ENCODE measurements at places on chromosomes 3 and 15.

DNA sequence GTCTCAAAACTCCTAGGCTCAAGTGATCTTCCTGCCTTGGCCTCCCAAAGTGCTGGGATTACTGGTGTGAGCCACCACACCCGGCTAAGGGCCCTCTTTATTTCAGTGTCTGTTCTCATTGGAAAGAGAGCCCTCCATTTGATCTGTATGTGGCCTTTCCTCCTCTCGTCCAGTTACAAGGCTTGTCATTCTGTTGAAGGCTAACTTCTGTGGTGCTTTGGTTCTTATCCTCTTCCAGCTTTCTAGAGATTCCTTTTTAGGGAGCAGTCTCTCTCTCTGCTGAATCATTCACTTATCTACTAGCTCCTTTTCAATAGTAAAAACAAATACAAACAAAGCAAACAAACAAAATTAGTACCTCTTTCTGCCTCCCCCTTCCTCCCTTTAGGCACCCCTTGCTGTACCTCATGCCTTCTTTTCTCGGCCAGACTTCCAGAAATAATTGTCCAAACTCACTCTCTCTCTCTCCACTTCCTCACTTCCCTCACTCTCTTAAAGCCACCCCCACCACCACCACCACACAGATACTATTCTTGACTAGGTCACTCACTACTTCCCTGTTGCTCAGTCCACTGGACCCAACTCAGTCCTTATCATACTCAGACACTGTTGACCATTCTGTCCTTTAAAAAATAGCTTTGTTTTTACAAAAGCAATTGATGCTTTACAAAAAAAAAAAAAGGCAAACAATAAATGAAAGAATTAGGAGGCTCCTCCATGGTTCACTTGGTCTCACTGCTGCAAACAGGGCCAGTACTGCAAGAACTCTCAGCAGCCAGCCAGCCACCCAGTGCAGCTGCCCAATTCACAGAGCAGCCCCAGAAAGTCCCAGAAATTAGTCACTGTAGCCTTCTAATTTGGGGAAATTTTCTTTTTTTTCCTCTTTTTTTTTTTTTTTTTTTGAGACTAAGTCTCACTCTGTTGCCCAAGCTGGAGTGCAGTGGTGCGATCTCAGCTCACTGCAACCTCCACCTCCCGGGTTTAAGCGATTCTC lies 31.7 kb upstream of the RAB11A start:
- peak; percentile 48 for DNase-seq

DNA sequence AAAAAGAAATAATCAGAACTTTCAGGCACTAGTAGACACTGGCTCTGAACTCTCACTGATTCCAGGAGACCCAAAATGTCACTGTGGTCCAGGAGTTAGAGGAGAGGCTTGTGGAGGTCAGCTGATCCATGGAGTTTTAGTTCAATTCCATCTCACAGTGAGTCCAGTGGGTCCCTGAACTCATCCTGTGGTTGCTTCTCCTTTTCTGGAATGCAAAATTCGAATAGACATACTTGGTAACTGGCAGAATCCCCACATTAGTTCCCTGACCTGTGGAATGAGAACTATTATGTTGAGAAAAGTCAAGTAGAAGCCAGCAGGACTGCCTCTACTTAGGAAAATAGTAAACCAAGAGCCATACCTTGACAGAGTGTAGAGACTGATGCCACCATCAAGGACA lies 87.3 kb upstream of the OXTR start:
- no peak for DNase-seq

- DNase-seq: no peak
Measured at GRCh38 chr15:36612063-36612788, 32.8 kb downstream of the CDIN1 start.

- DNase-seq: no peak
Measured at GRCh38 chr3:144187531-144188210, 216.0 kb downstream of the DIPK2A start.

GRCh38 chr15:41905036-41905793 lies 11.4 kb upstream of the SPTBN5 start:
- no peak for DNase-seq

- DNase-seq: no peak
Measured at GRCh38 chr3:41317718-41318117, 118.4 kb downstream of the CTNNB1 start.

DNA sequence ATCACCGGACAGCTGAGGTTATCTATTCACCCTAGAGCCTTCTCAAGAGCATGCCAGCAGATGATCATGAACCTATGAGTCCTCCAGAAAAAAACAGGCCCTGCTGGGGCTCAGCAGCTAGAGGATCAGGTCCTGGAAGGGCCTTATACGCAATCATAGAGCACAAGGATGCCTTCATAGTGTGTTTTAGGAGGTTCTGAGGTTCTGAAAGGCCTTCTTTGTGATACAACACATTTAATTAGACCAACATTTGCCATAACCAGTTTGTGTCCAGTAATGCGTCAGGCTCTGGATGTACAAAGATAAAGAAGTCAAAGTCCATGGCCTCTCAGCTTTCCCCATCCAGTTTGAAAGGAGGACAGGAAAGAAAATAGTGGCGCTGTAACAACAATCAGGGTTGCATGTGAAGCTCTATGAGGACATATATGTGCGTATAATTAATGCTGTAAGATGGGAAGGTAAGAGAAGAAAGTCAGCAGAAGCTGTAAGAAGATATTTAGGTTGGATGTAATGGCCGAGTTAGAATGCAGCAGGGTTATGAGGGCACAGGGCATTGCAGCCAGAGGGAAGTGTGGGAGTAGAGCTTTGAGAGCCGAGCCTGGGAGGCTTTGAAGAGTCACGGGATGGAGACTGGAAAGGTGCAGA lies 302.6 kb upstream of the TBL1XR1 start:
- no peak for DNase-seq

GRCh38 chr3:157274644-157275137 lies 114.7 kb upstream of the CCNL1 start:
- DNase-seq: no peak

GRCh38 chr15:83653639-83654378 lies at the start of gene ADAMTSL3:
Gene ADAMTSL3 (plus strand): TSS chr15:83654123. CDS start chr15:83655762, 1,639 bp downstream.
- no peak for DNase-seq

- no peak for DNase-seq
Measured at GRCh38 chr3:48966876-48967361, 23.1 kb upstream of the P4HTM start.

DNA sequence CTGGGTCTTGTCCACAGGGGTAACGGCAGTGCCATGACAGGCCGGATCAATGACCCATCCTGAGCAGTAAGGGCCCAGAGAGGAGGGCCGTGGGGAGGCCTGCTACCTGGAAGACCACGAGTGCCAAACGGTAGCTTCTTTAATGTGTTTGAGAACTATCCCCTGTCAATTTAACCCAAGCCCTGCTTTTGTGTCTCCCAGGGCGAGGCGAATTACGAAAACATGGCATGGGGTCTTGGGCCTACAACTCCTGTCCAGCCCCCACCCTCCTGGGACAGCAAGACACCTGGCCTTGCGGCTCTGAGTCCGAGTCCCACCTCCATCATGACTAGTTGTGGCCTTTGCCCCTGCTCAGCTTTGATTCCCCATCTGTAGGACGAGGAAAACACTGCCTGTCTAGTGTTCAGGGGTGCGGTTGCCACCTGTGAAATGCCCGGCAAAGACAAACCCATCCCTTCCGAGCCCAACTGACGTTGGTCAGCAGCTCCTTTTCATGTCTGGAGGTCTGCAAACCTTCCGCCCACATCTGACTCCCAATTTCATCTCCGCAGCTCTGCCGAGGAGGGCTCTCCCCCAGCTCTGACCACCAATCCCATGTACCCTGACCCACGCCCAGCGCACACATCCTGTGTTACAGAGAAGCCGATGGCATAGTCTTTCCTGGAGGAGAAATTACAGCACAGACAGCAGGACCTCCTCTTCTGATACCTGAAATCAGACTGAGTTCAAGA lies 28.9 kb upstream of the SNRPA1 start:
- DNase-seq: no peak

DNA sequence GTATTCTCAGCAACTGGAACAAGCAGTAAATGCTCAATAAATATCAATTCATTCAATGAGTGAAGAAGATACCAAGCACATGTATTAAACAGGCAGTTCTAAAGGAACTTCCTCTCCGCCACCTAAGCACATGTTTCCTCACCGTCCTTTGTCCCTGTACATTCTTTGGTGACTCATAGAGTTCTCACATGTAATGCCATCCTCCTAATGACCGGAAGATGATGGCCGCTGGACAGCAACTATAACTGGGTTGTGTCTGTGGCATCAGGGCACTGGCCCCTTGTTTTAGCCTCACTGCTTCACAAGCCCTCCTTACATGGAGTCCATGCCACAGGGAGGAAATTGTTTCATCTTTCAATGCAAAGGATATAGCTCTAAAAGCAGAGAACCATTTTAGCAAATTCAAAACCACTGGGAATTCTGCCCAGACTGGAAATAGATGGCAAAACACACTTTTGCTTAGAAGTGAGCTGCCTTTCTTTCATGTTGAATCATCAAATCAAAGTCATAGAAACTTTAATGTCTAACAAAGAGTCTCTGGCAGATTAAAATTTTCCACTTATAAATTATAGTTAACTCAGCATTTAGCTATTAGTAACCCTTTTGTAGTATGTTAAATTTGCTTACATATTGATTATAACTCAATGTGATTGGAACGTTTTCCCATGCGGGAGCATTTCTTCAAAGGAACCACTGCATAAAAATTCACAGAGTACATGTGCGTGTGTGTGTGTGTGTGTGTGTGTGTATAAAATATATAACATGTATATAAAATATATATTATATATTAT lies 74.1 kb downstream of the GAP43 start:
- DNase-seq: no peak

DNA sequence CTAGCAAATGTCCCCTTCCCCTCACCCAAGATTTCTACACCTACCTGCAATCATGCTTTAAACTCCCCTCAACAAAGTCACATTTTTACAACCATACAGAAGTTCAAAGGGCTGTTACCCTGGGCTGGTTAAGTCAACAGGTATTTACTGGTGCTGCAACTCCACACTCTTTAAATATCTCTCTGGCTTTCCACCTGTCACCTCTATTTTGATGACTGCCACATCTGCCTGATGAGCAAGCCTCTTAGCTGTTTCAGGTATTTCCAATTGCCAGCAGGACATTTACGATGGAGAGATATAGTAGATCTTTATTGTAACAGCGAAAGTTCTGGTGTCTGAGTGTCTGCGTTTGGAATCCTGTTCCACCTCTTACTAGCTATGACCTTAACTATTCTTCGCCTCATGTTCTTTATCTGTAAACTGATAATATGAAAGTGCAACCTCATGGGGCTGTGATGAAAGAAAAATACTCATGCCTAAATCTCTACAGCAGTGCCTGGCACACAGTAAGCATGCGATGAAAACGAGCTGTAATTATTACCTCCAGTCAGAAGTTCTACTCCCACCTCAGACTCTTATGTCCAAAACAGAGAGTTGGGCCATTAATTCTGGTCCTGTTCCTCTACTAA lies 44.2 kb upstream of the TPM1 start:
- no peak for DNase-seq

DNA sequence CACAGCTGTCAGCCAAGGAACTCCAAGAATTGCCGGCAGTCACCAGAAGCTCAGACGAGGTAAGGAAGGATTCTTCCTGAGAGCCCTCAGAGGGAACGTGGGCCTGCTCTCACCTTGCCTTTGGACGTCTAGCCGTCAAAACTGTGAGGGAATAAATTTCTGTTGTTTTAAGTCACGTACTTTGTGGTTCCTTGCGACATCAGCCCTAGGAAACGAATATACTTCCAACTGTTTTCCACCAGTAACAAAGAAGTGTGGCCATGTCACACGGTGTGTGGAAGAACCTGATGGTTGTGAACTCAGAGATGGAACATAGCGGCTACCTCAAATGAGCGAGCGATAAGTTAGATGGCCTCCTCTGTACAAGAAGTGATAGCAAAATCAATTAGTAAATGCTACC lies 41.0 kb upstream of the B3GNT5 start:
- no peak for DNase-seq

- DNase-seq: no peak
Measured at GRCh38 chr3:176767385-176767784, 429.9 kb downstream of the TBL1XR1 start.

- peak; percentile 20 for DNase-seq
Measured at GRCh38 chr3:66407611-66408218, 93.1 kb downstream of the LRIG1 start.

DNA sequence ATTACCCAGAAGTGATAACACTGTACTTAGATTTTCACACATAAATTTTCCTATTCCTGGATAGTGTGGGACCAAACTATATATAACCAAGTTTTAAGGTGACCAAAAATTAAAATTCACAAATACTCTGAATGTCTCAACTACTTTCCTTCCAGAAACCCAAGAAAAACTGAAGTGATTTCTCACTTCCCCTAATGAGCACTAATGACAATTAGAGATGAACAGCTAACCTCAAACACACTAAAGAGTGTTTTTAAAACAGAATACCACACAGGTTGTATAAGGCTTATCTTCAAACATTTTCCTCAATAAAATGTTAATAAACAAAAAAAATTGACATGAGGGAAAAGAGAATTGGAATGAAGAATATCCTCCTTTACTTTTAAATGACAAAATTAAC lies 188.2 kb downstream of the ZBTB20 start:
- DNase-seq: no peak

DNA sequence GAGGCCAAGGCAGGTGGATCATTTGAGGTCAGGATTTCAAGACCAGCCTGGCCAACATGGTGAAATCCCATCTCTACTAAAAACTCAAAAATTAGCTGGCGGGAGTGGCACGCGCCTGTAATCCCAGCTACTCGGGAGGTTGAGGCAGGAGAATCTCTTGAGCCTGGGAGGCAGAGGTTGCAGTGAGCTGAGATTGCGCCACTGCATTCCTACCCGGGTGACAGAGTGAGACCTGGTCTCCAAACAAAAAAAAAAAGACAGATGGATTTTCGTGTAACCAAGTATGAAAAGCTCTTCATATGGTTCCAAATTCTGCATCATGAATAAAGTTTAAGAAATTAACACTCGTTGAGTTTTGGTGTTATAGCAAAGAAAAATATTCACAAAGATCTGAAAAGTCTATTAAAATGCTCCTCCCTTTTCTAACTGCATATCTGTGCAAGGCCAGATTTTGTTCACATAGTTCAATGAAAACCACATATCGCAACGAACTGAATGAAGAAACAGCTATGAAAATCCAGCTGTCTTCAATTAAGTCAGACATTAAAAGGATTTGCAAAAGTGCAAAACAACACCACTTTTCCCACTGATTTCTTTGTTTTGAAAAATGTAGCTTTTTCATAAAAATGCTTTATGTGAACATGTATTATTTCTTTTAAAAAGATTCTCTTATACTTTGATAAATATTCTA lies 23.8 kb upstream of the FBLN2 start:
- DNase-seq: no peak

- DNase-seq: no peak
Measured at GRCh38 chr15:47405365-47406162, 311.7 kb upstream of the SEMA6D start.

DNA sequence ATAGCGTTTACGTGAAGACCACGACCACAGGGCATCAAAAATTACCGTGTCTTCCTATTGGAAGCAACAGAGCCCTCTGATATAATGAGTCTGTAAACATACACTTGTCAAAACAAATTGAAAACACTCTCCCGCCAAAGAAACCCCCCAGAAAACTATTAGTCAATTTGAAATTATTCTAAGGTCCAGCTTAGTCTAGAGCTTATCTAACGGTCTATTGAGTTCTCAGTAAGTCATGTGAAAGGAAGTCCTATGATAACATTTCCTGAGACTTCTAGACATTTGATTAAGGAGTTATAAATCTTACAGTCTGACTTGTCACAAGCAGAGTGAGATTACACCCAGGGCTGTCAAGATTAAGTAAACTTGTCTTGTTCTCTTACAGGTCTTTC lies 356.3 kb downstream of the FOXP1 start:
- DNase-seq: no peak

- DNase-seq: no peak
Measured at GRCh38 chr3:186001842-186002241, 64.0 kb upstream of the TRA2B start.
